ENCODE measurements at places on chromosomes 12 and 14.

- no peak for DNase-seq
Measured at GRCh38 chr14:96568621-96569020, 66.4 kb downstream of the PAPOLA start.

- DNase-seq = no peak
Measured at GRCh38 chr12:131430158-131430742, 280.6 kb upstream of the SFSWAP start.

DNA sequence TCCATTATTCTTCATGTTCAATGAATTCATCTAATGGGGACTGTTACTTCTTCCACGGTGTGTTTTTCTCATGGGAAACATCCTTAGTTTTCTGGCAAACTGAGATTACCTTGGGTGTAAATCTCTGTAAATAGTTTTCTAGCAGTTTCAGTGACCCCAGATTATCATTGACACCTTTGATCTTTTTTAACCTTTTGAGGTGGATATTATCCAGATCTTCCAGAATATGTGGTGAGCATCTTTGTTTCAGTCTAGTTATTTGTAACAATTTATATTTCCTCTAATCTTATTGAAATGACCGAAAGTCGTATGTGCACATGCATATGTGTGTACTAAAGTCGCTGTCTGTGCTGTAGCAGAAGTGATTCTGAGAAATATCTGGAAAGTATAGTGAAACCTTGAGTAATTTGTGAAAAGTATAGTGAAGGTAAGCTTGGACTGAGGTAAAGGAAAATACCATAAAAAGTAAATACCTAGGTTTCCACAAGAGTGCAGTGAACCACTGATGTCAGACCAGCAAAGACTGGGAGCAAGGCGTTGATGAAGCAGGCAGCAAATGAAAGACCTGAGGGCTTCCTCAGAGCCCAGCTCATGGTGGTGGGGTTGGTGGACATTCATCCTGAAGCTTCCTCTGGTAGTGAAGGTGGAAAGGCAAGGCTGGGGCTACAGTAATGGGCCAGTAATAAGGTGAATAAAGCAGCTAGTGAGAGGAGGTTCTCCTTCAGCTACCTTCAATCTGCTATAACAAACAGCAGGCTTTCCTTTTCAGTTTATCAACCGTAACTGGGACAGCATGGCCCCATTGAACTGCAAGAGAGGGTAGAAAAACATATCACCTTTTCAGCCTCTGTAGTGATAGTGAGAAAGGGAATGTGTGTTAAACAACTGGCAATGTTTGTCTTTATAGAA lies 480.2 kb upstream of the FBXO33 start:
- DNase-seq = no peak

DNA sequence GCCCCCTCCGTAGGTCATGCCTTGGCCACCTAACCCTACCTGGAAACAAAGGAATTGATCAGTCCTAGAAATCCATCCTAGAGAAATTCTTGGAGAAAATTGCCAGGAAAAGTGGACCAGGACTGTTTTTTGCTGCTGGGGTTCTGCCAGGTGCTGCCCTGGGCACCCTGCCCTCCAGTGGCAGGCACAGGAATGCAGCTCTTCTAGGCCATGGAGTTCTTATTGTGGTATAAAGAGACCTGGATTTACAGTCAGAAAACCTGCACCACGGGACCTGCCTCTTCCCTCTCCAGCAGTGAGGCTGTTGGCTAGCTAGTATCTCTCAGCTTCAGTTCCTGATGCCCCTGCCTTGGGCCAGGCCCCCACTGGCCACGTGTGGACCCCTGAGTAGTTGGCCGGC lies 59.7 kb downstream of the SLC24A4 start:
- DNase-seq = no peak

DNA sequence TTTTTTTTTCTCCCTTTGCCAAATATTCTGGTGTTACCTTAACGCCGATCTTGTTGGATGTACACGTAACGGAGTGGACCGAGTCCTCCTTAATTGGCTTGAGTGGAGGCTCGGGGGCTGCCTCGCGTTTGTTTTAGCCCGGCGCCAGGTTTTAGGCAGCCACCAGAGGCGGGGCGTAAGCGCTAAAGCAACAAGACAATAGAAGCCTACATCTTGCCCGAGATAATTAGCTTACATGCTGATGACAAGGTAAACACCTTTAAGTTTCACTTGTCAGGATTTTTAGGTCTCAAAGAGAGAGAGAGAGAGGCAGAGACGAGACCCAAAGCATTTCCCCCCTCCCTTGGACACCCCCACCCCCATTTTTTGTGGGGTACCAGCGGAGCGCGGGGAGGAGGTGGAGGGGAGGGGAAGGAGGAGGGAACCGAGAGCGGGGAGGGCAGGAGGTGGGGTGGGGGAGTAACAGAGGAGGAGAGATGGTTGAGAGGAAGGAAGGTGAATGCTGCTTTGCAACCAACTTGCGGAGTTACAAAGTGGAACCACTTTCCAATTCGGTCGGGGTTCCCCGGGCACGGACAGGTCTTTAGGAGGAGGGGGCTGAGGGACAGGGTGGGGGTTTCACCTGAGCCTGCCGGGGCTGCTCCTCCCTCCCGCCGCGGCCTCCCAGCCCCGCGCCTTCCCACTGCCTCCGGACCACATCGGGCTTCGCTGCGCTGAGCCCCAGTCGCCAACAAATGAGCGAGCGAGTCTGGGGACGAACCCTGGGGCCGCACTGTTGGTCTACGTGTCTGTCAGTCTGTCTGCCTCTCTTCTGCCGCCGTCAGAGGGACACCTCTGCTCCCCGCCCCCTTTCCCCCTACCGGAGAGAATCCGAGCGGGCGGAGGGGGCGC lies at the start of gene NKX2-1:
NKX2-1 (minus strand) TSS at position 802 of the 891 bp plus-strand sequence; CDS start at position 699, 103 bp downstream.
- no peak for DNase-seq
